ENCODE measurements at places on chromosomes 4 and X. TPM values are rescaled to one million over a fixed set of nuclear protein-coding genes. Genes with fewer than 3 reads are reported as not detected.

Gene GYPE
- not detected for total RNA-seq

Gene PNMA6A
- total RNA-seq = 2.1 TPM

GRCh38 chr4:17376205-17376604 lies 135.7 kb downstream of the QDPR start:
- DNase-seq = no peak

DNA sequence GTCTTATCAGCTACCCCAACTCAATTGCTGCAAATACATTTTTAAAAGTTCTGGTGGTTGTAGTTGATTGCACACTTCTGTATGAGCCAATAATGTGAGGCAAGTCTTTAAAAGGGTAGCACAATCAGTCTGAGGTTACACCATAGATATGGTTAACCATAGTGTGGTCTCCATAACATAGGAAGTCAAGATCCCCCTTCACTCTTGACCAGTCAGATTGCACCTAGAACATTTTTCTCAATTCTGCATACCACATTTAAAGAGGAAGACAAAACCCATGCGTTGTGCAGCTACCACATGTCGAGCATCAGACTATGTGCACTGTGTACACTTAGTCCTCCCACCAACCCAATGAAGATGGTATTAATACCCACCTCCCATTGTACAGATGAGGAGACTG lies 26.5 kb upstream of the CYBB start:
- no peak for DNase-seq

- no peak for DNase-seq
These were observed 44.6 kb upstream of the GYPA start for GRCh38 chr4:144185086-144185485.

DNA sequence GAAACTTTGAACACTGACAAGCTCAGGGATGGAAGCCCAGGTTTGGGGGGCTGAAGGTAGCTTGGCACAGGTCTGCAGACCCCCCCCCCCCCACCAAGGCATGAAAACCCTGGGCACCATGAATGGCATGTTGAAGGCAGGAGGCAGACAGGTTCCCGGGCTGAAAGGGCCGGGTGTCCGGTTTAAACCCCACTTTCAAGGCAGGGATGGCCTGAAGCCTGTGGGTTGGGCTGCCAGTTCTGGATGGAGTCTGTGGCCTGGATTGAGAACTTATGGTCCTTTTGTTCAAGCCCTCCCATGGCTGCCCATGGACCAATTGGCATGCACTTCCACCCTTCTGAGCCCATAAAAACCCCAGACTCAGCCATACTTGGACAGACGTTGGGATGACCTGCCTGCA lies 616.9 kb downstream of the ADGRL3 start:
- no peak for DNase-seq

DNA sequence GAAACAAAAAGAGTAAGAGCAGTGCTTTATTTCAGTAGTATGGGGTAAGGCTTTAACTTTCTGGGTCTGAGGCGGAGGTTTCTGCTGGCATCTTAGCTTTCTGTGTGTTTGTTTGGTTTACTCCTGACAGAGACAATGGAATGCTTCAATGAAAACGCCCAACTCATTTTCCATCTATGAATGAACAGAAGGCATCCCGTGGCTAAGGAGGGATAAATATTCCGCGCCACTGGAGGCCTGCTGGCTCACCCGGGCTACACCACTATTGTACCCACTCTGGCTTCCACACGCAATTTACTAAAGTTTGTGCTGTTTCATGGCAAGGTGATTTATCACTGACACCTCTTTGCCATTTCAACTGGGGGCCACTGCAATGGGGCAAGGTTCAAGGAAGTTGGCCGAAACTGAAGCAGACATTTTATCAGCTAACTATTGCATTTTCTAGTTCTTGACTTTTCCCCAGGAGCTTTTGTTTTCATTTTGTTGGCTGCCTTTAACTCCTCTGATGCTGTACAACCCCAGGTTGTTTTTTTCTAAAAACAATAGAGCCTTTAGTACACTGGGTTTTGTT lies 32.8 kb upstream of the PPARGC1A start:
- no peak for DNase-seq
